ENCODE measurements at places on chromosomes 13 and 19.

DNA sequence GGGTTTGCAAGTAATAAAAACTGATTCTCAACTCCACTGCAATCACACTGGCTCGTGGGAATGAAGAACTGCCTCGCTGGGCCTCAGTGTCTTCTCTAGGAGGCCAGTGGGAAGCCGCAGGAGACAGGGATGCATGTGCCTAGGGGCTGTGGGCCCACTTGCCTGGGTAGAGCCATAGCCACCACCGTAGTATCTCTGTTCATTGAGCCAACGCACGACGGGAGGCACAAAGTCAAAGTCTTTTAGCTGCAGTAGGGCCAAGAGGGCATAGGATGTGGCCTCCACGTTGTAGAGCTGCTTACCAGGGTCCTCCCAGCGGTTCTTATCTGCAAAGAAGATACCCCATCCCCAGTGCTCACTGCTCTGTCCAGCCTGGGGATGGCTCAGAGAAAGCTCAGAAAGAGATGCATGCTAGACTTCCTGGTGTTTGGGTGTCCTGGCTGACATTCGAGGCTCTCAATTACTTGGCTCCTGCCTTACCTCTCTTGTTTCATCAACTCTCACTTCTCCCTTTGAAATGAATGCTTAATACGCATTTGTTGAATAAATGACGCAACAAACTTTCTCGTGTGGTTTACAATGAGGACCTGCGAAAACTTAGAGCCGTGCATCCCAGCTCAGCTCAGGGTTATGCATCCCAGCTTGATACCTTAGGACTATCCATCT lies 16.1 kb upstream of the TNFSF14 start:
- DNase-seq, result no peak

DNA sequence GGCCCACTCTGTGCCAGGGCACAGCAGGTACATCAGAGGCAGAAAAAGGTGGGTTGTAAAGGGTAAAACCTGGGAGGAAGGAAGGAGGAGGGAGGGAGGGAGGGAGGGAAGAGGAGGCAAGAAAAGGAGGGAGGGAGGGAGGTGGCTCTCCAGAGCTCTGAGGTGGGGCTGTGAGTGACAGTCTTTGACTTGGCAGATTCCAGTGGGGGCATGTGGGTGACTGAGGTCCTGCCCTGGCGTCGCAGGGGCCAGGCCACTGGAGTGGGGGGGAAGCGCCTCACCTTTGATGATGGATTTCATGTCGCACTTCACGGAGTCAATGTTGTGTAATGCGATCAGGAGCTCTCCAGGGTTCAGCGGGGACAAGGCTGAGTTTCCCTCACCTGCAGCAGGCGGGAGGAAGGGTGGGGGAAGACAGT lies 6.0 kb upstream of the RSPH6A start:
- no peak for DNase-seq

- DNase-seq, result no peak
These were observed 99.6 kb downstream of the CCNA1 start for GRCh38 chr13:36531746-36532486.

- no peak for DNase-seq
These were observed 164.9 kb downstream of the DLEU7 start for GRCh38 chr13:50678464-50679162.

- DNase-seq, result no peak
These were observed 72.2 kb downstream of the MAP4K1 start for GRCh38 chr19:38545596-38545995.

Data from renal cortex interstitium (tissue), 15 donors.